ENCODE measurements at places on chromosomes 3 and 15. TPM values are rescaled to one million over a fixed set of nuclear protein-coding genes. Genes with fewer than 3 reads are reported as not detected.
A peak's percentile ranks its signal among the peaks of the same experiment; 100 is the strongest.

ISLR2 gene
- 1.1 TPM for total RNA-seq

KBTBD13 gene
- 0.06 TPM for total RNA-seq

FANCD2 gene
- 4.8 TPM for total RNA-seq

ECE2 gene
- not detected for total RNA-seq

IMPG2 gene
- total RNA-seq = 0.85 TPM

NMNAT3 gene
- total RNA-seq = 6.4 TPM

DAZL gene
- not detected for total RNA-seq

C15orf61 gene
- total RNA-seq = 5.5 TPM

- no peaks in the 10 kb centered on the region for H3K4me1 ChIP-seq
- no peak overlapping the region for H3K4me3 ChIP-seq
- no peaks in the 10 kb centered on the region for H3K27me3 ChIP-seq
- no peak overlapping the region for H3K27ac ChIP-seq
Observed at GRCh38 chr3:41679374-41679773, 282.5 kb downstream of the ULK4 start.

GRCh38 chr3:68915973-68916372, 16.4 kb downstream of the TAFA4 start:
- H3K36me3 ChIP-seq = no peaks in the 10 kb centered on the region
- H3K27me3 ChIP-seq = peaks cover 11% of the 10 kb centered on the region
- DNase-seq = no peak
- H3K27ac ChIP-seq = no peak overlapping the region
- no peaks in the 10 kb centered on the region for H3K4me1 ChIP-seq

DNA sequence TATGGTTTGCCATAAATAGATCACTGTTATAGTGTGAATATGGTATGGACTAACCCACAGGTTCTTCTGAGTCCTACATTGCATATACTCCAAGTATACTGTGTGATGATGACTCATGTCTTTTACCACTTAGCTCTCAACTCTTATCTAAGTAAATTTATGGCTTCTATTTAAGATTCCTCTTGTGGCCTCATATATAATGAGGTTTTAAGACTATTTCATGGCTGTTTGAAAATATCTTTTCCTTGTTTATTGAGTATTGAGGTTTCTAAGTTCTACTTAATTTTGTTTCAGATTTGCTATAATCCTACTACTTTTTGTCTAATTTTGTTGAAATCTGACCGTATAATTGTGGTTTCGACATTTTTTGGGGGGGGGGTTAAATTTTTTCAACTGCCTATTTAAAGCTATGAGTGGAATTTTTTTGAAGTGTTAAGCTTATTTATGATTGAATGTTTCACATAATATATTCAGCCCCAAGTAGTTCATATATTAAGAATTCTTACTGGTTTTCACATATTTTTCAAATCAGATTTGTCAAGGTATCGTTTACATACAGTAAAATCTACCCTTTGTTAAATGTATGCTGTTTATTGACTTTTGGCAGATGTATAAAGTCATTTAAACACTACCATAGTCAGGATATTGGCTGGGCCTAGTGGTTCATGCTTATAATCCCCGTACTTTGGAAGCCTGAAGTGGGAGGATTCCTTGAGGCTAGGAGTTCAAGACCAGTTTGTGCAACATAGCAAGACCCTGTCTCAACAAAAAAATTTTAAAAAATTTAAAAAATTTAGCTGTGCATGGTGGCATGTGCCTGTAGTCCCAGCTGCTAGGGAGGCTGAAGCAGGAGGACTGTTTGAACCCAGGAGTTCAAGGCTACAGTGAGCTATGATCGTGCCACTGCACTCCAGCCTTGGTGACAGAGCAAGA, 11.7 kb downstream of the SLC25A36 start:
- no peaks in the 10 kb centered on the region for H3K27me3 ChIP-seq
- H3K27ac ChIP-seq = no peak overlapping the region
- no peaks in the 10 kb centered on the region for H3K36me3 ChIP-seq
- H3K4me1 ChIP-seq = peaks cover 41% of the 10 kb centered on the region
- no peak overlapping the region for H3K4me3 ChIP-seq

- H3K27me3 ChIP-seq = no peaks in the 10 kb centered on the region
- no peak for DNase-seq
- H3K27ac ChIP-seq = no peak overlapping the region
Observed at GRCh38 chr3:111676211-111677006, 81.3 kb upstream of the ZBED2 start.

DNA sequence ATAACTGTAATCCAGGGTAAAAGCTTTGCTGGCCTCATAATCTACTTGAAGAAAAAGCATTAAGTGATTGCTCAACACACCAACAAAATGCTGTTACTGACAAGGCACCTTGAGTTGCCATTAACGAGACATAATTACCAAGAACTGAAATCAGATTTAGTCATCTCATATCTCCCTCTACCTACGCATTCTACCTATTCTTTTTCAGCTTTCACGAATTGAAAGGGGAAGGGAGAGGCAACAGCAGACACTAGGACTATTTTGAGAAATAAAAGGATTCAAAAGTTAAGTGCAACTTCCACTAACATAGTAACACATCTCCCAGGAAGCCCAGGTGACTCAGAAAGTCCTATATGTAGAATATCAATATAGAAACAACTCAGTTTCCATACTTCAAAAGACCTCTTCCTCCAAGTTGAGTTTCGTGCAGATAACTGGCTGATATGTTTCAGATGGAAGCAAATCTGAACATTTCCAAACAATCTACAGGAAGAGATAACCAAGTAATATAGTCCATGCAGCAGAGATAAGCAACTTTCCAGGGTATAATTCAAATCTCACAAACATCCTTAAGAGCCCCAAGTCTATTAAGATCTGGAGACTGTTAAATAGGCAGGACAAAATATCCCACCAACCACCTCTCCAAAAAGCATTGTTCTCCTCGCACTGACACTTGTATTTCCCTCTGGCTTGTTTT, 1.9 kb downstream of the OSBPL10 start:
- H3K36me3 ChIP-seq = no peaks in the 10 kb centered on the region
- H3K4me3 ChIP-seq = no peak overlapping the region
- no peak for DNase-seq
- H3K27ac ChIP-seq = no peak overlapping the region

GRCh38 chr3:123750659-123751420, 133.3 kb downstream of the MYLK start:
- H3K36me3 ChIP-seq = peaks cover 3% of the 10 kb centered on the region
- H3K4me3 ChIP-seq = no peak overlapping the region
- DNase-seq = no peak

DNA sequence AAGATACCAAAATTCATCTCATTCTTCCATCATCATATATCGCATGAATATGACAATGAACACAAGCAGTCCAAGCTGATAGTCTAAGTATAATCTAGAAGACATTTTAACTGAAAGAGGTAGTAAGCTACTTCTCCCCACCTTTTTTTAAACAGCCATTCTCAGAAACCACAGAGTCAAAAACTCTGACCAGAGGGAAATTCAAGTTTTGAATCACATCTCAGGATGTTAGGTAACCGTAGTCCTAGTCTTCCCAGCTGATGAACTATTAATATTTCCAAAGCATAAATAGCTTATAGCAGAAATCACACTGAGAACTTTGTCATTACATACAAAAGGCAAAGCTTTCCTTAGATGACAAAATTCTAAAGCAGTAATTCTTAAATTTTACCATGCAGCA, 25.8 kb downstream of the NPTN start:
- peaks cover under 1% of the 10 kb centered on the region for H3K4me1 ChIP-seq
- no peak for DNase-seq
- H3K4me3 ChIP-seq = no peak overlapping the region
- no peaks in the 10 kb centered on the region for H3K27me3 ChIP-seq
- H3K36me3 ChIP-seq = no peaks in the 10 kb centered on the region

GRCh38 chr3:71361334-71361890, 222.1 kb downstream of the FOXP1 start:
- DNase-seq = peak; percentile 68
- no peaks in the 10 kb centered on the region for H3K36me3 ChIP-seq
- no peaks in the 10 kb centered on the region for H3K27me3 ChIP-seq
- no peak overlapping the region for H3K27ac ChIP-seq

DNA sequence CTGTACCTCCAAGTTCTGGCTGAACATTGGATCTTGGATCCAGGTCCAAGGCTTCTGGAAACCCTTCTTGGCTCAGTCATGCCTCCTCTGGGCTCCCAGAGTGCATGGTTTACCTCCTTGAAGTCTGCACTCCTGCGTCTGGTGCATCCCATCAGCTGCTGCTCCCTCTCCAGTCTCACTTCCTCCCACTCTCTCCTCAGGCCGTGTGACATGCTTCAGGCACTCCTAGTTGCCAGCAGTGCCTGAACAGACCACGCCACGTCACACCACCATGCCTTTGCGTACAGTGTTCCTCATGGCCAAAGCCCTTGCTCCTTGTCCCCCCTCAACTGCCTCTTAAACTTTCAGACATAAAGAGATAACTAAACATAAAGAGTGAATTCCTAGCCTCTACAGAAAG, 5.7 kb downstream of the GPR27 start:
- no peaks in the 10 kb centered on the region for H3K36me3 ChIP-seq
- H3K4me3 ChIP-seq = no peak overlapping the region
- no peaks in the 10 kb centered on the region for H3K4me1 ChIP-seq

GRCh38 chr15:40046721-40047414, 7.9 kb upstream of the SRP14 start:
- DNase-seq = no peak
- H3K4me1 ChIP-seq = peaks cover 3% of the 10 kb centered on the region
- H3K36me3 ChIP-seq = no peaks in the 10 kb centered on the region
- no peak overlapping the region for H3K27ac ChIP-seq
- no peak overlapping the region for H3K4me3 ChIP-seq

DNA sequence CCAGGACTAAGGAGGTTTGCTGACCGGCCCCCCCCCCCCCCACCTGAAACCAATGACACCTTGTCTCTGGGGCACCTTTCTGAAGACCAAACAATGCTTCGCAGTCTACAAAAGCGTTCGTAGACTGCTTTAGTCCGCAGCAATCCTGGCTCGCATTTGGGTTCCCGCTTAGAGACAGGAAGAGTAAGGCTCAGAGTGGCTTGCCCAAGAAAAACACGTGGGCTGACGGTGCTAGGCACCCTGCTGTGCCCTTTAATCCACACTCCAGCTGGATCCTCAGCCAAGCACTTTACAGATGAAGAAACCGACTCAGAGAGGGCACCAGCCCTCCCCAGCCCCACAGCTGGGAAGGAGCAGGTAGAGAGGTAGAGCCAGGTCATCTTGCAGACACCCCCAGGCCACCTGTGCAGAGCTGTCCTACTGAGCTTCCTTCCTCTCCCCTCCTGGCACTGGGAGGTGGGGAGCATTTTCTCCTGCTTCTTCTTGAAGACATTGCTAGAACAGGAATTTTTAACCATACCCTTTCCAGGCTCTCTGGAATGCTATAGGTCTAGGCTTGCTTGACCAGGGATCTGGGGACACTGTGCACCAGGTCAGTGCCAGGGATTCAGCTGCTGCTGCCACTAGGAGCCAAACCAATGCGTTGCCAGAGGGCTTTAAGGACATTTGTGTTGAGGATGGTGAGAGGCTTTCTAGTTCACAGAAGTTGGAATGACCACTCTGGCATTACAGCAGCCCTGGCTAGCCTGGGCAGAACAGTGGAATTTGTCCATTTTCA, 1.0 kb upstream of the KLF15 start:
- H3K4me3 ChIP-seq = no peak overlapping the region
- H3K27me3 ChIP-seq = no peaks in the 10 kb centered on the region
- DNase-seq = peak; percentile 67

DNA sequence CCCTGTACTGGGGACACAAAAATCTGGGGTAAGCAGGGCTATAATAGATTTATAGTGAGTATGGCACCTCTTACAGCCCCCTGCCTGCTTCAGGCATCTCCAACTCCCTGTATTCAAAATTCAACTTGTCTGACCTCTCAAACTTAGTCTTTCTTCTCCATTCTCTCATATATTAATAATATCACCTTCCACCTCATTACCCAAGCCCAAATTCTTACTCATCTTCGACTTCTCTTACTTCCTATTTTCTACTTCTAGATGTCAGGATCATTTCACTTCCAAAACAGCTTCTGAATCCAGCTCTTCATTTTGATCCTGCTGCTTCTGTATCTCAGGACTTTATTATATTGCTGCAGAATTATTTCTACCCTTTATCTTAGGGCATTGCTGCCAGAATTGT, 290.7 kb downstream of the CHST2 start:
- DNase-seq = no peak
- H3K4me1 ChIP-seq = no peaks in the 10 kb centered on the region
- no peaks in the 10 kb centered on the region for H3K27me3 ChIP-seq
- no peaks in the 10 kb centered on the region for H3K36me3 ChIP-seq
- no peak overlapping the region for H3K27ac ChIP-seq
- H3K4me3 ChIP-seq = no peak overlapping the region

DNA sequence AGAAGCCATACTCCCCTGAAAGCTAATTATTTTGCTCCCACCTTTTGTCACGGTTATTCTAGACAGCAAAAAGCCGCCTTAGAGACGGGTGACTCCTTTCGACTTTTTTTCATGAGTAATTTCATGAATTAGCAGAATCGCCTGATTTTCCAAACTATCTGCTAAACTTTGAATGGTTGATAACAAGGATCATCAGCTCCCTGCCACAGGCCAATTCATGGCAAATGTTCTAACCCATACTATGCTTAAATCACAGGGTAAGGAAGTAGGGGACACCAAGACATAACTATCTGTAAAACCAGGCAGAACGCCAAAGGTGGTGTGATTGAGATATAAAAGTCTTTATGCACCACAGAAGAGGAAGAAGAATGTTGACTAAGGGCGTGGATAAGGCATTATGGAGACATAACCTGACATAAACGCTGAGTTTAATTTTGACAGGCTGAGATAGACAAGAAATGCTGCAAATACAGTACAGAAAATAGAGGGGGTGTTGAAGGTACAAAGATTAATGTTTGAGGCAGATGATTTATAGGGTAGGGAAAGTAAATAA, 891 bp upstream of the DMXL2 start:
- H3K27me3 ChIP-seq = no peaks in the 10 kb centered on the region
- H3K4me3 ChIP-seq = peak overlapping the region; percentile 90
- H3K27ac ChIP-seq = peak overlapping the region; percentile 3
- DNase-seq = no peak
- H3K36me3 ChIP-seq = no peaks in the 10 kb centered on the region
- H3K4me1 ChIP-seq = no peaks in the 10 kb centered on the region

GRCh38 chr3:152656972-152657355, 178.0 kb upstream of the P2RY1 start:
- no peaks in the 10 kb centered on the region for H3K27me3 ChIP-seq
- H3K36me3 ChIP-seq = no peaks in the 10 kb centered on the region
- no peak overlapping the region for H3K27ac ChIP-seq
- peaks cover 3% of the 10 kb centered on the region for H3K4me1 ChIP-seq
- DNase-seq = no peak
